T-helper 1 cell (primary cell): ENCODE measurements at places on chromosomes 1 and 21.

DNA sequence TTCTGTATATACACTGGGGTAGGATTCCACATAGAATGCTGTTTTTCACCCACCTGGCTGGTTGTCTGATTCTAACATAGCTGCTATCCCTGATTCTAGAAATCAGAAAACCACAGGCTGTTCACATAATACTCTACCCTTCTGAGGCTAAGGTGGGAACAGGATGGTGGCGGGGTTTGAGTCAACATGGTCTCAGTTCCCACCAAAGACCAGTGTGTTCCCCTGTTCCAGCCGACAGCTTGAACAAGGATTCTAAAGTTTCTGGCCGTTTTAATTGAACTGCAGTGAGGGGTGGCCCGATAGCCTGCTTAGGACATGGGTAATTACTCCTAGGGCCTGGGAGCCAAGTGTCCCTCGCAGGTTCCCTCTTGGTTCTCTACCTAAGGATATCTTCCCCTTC, 38.4 kb downstream of the PEX14 start:
- DNase-seq, result no peak

- no peak for DNase-seq
Measured at GRCh38 chr1:112457241-112457640, 51.5 kb upstream of the WNT2B start.

DNA sequence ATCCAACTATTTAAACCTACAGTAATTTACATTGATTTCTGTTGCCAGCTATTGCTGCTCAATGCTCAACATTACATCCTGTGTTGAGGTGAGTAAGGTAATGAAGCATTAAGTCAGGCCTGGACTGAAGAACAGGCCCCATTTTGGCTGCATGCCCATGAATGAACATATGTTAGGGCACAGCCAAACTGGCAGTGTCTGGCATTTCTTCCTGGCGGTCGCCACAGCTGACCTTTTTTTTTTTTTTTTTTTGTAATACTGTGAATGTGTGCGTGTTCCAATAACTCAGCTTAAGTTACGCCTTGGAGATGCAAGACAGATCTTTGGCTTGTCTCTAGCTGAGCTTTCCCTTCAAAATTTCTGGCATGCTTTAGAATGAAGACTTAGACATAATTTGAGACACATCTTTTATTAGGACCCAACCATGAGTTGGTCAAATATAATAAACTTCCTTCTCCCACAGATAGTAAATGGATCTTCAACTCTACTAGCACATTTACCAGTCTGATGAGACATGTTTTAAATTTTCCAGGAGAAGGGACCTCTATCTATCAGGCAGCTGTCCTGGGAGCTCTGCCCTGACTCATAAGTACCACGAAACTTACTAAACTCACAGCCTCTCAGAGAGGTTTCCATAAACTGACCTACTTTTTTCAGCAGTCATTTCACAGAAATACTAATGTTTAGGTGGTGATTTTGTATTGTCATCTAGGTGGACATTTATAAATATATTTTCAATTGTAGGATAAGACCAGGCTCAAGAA, 341.1 kb upstream of the RUNX1 start:
- no peak for DNase-seq

DNA sequence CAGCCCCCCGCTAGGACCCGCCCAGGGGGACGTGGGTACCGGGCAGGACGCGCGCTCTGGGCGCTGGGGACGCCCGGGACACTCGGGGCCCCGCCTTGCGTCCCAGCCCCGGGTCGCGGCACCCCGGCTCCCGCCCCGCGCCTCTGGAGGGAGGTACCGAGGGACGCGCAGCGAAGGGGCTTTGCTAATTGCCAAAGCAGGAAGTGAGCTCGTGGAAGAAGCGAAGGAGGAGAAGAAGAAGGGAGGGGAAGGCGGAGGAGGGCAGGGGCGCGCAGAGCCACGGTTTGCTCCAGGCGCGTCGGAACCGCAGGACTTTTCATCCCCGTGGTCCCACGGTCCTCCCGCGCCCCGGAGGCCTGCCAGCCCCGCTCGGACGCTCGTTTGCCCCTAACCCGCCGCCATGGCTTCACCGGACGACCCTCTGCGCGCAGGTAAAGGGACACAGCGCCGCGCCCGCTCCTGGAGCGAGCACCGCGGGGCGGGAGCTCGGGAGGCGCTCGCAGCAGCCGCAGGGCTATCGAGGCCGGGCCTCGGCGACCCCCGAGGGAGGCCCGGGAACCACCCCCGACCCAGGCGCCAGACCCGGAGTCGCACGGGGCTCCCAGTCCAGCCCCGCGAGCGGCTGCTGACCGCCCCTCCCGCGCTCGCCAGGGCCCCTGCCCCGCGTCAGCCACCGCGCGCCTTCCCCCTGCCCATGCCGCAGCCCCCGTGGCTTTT, 1.3 kb downstream of the EDARADD start:
- DNase-seq, result peak; percentile 63

GRCh38 chr1:154752273-154753030, 117.6 kb downstream of the KCNN3 start:
- no peak for DNase-seq

DNA sequence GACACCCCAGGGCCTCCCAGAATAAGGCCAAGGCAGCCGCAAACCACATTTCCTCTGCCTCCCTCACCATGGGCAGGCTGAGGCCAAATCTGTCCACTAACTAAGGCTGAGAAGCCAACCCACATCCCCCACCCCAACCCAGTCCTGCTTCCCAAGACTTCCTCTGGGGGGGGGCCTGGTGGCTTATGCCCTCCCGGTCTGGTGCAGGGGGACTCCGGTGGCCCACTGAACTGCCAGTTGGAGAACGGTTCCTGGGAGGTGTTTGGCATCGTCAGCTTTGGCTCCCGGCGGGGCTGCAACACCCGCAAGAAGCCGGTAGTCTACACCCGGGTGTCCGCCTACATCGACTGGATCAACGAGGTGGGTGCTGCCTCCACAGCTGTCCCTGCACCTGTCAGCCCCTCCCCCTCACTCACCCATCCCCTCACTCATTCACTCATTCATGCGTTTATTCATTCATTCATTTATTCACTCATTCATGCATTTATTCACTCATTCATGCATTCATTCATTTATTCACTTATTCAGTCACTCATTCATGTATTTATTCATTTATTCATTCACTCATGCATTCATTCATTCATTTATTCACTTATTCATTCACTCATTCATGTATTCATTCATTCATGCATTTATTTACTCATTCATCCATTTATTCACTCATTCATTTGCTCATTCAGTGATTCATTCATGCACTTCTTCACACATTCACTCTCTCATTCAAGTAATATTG, 7.3 kb downstream of the CTRC start:
- no peak for DNase-seq

DNA sequence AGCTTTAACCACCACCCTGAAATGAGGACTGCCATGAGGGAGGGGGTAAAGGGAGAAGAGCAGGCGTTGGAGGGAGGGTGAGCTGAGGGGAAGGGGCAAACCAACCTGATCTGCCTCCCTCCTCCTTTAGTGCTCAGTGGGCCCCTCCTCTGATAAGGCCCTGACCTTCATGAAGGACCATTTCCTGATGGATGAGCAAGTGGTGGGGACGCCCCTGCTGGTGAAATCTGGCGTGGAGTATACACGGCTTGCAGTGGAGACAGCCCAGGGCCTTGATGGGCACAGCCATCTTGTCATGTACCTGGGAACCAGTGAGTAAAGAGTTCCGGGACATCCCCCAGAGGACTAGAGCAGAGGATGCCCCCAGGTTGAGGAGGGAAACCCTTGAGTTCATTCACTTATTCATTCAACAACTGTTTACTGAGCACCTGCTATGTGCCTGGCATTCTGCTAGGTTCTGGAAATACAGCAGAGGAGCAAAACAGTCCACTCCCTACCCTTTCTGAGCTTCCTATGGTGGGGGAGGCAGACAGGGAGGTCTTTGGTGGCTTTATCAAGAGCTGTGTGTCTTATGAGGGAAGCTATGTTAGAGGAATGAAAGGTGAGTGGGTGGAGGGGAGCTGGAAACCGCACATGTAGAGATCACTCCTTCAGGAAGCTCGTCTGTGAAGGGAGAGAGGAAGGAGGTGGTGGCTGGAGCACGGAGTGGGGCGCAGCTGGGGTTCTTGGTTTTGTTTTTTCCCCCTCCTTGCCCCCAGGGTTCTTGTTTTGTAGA, 19.5 kb downstream of the SEMA4A start:
- no peak for DNase-seq

DNA sequence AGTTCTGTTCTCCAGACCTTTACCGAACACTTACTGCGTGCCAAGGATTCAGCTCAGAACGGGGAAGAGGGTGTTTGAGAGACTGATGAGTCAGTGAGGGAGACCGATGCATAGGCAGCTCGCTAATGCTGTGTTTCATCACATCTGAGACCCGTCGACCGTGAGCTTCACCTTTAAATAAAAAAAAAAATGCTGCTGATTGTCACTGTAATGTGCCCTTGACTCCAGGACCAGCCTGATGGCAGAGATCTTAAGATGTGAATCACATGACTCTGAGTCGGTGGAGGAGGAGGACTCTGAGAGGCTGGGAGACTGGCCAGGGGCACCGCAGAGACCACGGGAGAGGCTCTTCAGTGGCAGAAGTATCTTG, 28.8 kb downstream of the SPSB1 start:
- DNase-seq, result no peak

DNA sequence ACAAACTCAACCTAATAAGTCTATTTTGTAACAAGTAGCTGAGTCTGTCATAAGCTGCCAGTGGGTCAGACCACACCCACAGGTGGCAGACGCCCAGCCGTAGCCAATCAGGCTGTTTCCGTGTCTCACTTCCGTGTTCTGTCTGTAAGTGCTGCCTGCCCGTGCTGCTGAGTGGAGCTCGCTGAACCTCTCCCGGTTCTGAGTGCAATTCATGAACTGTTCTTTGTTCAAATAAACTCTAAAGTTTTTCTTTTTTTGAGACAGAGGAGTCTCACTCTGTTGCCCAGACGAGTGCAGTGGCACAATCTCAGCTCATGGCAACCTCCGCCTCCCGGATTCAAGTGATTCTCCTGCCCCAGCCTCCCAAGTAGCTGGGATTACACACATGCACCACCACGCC, 25.1 kb downstream of the POFUT2 start:
- DNase-seq, result no peak

DNA sequence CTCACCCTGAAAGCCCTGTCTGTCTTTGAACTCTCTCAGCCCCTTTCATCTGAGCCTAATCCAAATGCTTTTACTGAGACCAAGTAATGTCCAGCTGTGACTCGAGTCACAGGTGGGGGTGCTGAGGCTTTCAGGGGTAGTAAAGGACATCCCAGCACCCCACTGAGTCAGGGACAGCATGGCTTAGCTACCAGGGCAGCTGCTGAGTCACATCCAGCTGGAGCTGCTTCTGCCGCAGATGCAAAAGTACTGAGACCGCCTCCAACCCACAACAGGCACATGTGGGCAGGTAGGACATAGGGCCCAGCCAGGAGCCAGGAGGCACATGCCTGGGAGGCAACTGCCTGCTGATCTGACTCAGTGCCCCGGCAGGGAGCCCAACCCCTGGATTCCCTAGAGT, 6.7 kb upstream of the VSIG8 start:
- DNase-seq, result no peak

- no peak for DNase-seq
Measured at GRCh38 chr1:119743776-119744597, 24.7 kb downstream of the HMGCS2 start.

GRCh38 chr1:82695443-82695842, 894.7 kb downstream of the ADGRL2 start:
- no peak for DNase-seq

DNA sequence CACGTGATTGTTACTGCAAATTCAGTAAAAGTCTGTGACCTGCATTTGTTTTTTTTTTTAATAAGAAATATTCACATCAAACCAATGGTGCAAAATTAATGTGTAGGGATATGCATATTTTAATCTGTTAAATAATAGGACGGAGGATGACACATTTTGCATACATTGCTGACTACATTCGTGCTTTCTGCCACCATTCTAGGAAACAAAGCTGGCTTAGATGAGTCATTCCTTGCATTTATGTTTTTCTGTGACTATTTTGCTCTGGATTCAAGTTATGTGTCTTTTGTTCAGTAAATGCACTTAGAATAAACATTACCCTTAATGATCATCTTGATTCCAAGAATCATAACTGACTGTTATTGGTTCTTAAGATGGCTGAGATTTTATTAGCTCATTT, 23.9 kb upstream of the CYYR1 start:
- DNase-seq, result no peak

DNA sequence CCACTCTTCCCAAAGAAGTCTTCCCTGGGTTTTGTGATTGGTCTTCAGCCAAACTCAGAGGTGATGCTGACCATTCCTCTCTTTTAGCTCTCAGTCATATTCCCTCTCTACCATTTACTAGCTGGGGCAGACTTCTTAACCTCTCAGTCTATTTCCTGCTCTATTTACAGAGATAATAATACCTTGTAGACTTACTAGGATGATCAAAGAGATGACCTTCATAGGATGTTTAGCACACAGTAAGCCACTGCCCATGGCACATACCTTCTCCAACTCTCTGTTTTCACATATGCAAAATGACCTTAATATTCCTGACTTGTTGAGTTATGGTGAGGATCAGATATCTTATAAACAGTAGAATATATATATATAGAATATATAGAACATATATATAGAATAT, 106.2 kb upstream of the L1TD1 start:
- no peak for DNase-seq

DNA sequence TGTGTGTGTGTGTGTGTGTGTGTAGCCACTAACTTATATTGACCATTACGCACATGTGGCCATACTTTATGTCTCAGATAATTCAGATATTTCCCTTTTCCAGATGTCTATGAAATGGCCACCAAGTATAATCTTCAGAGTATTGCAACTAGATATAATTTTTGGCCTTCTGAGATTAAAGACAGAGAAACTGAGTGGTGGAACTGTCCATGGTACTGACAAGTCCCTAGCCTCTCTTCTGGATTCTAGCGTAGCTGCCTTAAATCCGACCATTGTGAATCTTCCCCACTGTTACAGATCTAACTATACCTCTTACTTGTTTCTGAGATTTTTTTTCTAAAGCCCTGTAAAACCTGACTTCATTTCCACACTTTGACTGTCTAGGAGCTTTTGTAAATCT, 100.0 kb upstream of the SERTAD4 start:
- no peak for DNase-seq

- no peak for DNase-seq
Measured at GRCh38 chr1:229845410-229846138, 219.5 kb downstream of the URB2 start.

- DNase-seq, result no peak
Measured at GRCh38 chr1:94832446-94832845, 12.3 kb downstream of the SLC44A3 start.

DNA sequence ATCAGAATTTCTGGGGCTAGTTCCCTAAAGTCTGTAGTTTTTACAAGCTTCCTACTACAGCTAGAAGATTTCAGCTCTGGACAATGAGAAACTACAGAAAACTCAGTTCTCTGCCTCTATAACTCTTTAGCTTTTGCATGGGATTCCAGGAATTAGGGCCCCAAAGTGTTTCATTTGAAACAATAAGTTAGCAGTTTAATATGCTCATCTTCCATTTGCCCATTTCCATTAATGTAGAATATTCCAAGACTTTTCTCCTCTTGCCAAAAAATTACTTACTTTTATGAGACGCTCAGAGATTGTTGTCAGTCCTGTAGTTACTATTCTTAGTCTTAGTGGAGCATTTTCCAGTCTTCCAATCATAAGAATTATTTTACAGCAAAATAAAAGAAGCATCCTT, 719.9 kb downstream of the ADGRL2 start:
- DNase-seq, result no peak

- no peak for DNase-seq
Measured at GRCh38 chr1:43427524-43427923, 26.2 kb downstream of the HYI start.
